ENCODE measurements at places on chromosomes 6 and 20.

- DNase-seq = no peak
Measured at GRCh38 chr6:17013701-17014100, 88.1 kb upstream of the STMND1 start.

DNA sequence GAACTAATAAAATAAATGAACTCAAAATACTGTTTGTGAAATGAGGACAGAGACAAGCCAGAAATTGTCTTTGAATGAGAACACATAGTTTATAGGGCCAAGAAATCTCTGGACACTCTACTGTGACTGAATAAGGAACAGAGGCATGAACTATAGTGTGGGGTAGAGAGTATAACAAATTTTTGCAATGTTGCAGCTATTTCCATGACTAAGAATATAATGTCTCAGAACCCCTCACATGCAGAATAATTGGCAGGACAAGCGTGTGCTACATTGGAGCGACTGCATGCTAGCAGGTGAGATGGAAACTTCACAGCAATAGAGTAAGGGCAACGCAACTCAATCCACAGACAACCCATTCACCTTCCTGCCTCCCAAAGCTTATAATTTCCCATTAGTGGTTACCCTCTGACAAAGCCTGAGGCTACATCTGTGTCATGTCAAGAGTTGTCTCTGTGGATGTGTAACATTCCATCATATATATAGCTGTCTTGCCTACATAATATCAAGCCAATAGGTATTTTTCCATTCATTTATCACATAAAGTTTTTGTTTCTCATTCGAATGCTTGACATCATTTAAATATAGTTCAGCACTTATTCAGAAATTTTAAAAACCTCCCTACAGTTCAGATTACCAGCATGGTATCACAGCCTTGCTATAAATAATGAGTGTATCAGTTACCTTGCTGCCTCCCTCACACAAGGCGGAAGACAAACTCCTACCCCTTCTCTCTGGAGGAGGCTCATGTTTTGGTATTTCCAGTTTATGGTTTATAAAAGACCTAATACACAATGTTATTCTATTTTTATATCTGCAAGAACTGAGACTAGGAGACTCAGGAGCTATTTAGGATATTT lies 47.9 kb upstream of the ECHDC1 start:
- DNase-seq = no peak

DNA sequence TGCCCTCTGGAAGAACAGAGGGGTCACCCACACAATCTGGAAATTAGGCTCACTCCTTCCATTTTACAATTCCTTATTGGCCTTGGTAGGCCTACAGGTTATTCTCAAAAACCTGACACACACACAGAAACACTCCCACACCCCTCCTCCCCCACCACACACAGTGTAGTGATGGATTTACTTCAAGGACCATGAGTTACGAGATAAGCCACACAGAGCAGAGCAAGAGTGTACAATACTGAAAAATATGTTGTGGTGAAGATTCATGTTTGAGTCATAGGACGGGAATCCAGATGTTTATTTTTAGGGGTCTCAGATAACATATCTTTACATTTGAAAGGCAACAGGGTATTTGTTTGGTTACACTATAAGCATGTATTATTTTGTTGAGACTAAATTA lies 291.9 kb downstream of the PLCB1 start:
- DNase-seq = no peak

- no peak for DNase-seq
Measured at GRCh38 chr6:41428996-41429421, 93.6 kb downstream of the NCR2 start.

GRCh38 chr6:156113631-156114030 lies 658.0 kb upstream of the NOX3 start:
- no peak for DNase-seq

DNA sequence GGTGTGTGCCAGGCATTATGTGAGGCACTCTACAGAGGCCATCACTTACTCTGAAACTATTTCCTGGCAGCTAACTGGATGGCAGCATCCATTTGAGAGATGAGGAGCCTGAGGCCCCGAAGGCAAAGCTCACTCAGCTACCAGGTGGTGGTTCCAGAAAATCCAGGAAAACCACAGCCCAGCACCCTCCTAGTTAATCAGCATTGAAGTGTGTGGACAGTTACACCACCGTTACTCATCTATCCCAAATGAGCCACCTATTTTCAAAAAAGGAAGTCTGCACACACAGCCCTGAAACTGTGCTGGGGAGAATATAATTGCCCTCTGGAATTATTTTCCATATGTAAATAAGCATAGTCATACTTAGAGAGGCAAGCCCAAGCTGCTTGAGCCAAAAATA lies 67.4 kb downstream of the CNBD2 start:
- DNase-seq = no peak

GRCh38 chr6:42771741-42772100 lies 10.1 kb upstream of the BICRAL start:
- DNase-seq = no peak

- DNase-seq = no peak
Measured at GRCh38 chr20:39528436-39528835, 566.3 kb downstream of the DHX35 start.

- DNase-seq = peak; percentile 65
Measured at GRCh38 chr20:4740774-4741431, 19.2 kb downstream of the PRND start.

- DNase-seq = no peak
Measured at GRCh38 chr20:2365666-2366065, 15.0 kb upstream of the TGM6 start.

DNA sequence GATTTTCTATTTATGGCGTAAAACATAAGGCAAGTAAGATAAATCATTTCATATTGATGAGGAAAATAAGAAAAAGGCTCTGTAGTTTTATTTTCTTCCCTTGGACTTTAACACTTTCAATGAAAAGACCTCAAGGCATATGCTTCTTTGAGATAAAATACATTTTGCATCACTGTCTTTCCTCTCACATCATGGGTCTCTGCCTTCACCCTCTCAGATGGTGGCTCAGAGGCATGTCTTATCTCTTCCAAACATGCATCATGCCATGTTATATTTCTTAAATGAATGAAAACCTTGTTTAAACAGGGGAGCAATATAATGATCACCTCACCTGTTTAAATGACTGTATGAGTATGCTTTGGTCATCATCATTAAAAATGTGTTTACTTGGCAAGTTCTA lies 59.3 kb downstream of the PRL start:
- no peak for DNase-seq

DNA sequence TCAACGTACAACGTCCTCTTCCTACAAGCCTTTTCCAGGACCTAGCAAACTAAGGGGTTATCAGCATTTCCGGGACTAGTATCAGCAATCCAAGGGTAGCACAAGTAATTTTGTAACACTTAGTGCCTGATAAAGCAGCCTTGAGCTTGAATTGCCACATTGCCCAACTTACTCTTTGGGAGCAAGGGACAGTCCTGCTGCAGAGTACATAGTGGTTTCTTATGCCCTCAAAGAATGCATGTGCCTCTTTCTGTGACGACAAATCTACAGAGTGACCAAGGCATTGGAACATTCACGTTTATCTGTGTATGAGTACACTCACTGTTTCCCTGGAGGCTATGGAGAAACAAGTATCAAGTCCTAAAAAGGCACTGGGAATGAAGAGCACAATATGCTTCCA lies 3.2 kb upstream of the ID4 start:
- DNase-seq = no peak

- DNase-seq = peak; percentile 54
Measured at GRCh38 chr20:13231031-13231752, 10.1 kb downstream of the ISM1 start.

DNA sequence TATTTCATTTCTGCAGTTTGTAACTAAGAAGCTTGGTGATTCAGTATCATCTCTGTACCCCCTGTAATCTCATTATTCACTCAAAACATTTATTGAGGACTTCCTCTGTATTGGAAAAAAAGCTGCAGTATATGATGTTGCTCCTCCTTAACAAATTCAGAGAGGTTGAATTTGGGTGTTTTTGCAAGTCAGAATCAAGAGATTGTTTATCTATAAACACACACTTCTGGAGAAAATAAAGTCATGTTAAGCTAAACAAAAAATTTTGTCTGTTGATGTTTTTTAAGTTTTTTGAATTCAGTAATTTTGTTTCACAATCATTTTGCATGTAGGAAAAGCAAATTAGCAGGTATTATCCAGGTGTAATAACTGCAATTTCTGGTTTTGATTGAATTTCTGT lies 11.4 kb upstream of the RHAG start:
- no peak for DNase-seq

- DNase-seq = no peak
Measured at GRCh38 chr20:16158976-16159286, 414.3 kb downstream of the KIF16B start.

DNA sequence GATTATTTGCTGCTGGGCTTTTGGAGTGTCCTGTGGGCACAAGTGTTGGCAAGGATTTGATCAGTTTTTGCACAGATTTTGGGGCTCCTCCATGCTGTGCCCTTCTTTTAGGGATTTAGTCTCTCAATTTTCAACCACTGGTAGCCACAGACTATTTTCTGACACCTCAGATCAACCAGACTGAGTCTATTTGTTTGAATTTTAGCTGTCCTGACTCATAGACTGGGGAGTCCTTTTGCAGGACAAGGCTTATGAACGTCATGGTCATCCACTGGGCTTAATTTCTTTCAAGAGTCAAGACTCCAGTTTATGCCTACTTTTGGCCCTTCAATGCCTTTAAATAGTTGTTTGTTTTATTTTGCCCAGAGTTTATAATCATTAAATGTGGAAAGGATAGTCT lies 59.3 kb downstream of the BCKDHB start:
- DNase-seq = no peak

- no peak for DNase-seq
Measured at GRCh38 chr6:12621754-12622153, 94.8 kb upstream of the PHACTR1 start.

- no peak for DNase-seq
Measured at GRCh38 chr6:121619013-121619412, 183.6 kb downstream of the GJA1 start.

DNA sequence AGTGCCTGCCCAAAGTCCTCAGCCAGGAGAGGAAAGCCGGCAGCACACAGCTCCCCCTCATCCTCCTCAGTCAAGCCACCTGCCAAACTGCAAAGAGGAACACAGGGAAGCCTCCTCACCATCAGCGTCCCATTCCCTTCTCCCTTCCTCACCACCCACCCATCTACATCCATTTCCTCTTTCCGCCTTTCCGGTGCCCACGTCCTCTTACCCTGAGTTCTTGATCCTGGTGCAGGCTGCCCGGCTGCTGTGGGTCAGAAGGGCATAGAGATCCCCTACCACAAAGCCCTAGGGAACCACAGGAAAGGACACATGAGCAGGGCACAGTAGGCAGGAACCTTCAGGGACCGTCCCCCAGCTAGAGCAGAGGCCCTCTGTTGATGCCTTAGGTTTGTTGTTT lies 6.0 kb downstream of the GNMT start:
- no peak for DNase-seq

- DNase-seq = no peak
Measured at GRCh38 chr6:108587258-108588059, 26.7 kb downstream of the FOXO3 start.

Data from T-cell (primary cell).